ENCODE measurements at places on chromosomes 3 and 15.

- H3K27ac ChIP-seq: peak overlapping the region; percentile 97
- peak overlapping the region; percentile 90 for H3K4me3 ChIP-seq
- DNase-seq: no peak
- peaks cover 4% of the 10 kb centered on the region for H3K36me3 ChIP-seq
- H3K27me3 ChIP-seq: no peaks in the 10 kb centered on the region
Measured at GRCh38 chr3:69091389-69092029, 6.8 kb downstream of the ARL6IP5 start.

DNA sequence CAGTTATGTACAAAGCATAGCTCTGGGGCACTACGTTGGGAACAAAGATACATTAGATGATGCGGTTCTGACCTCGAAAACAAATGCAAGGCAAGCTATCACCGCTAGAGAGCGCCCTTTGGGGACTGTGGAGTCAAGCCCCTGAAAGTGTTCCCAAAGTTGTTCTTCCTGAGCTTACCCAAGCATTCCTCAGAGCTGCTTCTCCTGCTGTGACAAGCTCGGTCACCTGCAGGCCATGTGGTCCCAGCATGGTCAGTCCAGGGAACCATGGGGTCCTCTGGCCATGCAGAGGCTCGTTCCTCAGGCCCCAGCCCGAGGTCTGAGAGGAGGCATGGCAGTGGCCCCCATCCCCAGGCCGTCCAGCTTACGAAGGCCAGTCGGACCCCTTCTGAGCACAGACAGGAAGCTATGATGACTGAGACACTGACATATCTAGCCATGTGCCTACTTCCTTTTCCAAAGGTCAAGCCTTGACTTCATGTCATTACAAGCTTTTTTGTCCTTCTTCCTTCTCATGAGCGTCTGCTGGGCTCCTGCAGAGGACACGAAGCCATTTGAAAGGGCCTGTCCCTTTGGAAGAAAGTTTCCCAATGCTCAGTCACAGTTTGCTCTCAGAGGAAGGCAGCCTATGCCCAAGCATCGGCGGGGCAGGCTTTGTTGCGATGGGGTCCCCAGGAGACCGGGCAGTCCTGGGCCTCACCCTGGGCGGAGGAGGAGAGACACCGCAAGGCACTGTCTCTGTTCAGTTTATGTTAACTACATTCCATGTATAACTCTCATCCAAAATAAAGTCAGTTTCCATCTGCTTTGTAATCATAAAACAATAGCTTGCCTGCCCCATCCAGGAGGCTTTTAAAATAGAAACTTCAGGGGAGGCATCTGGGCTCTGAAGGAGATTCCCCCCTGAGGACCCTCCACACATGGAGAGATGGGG, 79.3 kb downstream of the ATP10A start:
- no peak for DNase-seq
- H3K27me3 ChIP-seq: no peaks in the 10 kb centered on the region
- H3K36me3 ChIP-seq: no peaks in the 10 kb centered on the region
- peaks cover 17% of the 10 kb centered on the region for H3K4me1 ChIP-seq
- peak overlapping the region; percentile 32 for H3K27ac ChIP-seq

DNA sequence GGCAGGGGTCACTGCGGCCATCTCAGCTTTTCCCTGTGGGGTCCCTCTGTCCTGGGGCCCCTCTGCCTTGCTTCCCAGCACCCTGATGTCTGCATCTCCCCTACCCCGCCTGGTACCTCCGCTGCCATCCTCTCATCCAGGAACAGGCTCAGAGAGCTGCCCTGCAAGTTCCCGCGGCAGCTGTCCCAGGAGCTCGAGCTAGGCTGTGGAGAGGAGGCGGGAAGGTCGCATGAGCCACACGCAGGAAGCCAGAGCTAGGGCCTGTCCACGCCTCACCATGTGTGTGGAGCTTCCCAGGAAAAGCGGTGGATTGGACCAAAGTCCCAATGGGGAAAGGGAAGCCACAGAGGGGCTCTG, 12.5 kb downstream of the PLA2G4B start:
- H3K27ac ChIP-seq: no peak overlapping the region
- no peaks in the 10 kb centered on the region for H3K27me3 ChIP-seq
- H3K36me3 ChIP-seq: peaks cover 5% of the 10 kb centered on the region
- peaks cover 6% of the 10 kb centered on the region for H3K4me1 ChIP-seq
- H3K4me3 ChIP-seq: no peak overlapping the region

DNA sequence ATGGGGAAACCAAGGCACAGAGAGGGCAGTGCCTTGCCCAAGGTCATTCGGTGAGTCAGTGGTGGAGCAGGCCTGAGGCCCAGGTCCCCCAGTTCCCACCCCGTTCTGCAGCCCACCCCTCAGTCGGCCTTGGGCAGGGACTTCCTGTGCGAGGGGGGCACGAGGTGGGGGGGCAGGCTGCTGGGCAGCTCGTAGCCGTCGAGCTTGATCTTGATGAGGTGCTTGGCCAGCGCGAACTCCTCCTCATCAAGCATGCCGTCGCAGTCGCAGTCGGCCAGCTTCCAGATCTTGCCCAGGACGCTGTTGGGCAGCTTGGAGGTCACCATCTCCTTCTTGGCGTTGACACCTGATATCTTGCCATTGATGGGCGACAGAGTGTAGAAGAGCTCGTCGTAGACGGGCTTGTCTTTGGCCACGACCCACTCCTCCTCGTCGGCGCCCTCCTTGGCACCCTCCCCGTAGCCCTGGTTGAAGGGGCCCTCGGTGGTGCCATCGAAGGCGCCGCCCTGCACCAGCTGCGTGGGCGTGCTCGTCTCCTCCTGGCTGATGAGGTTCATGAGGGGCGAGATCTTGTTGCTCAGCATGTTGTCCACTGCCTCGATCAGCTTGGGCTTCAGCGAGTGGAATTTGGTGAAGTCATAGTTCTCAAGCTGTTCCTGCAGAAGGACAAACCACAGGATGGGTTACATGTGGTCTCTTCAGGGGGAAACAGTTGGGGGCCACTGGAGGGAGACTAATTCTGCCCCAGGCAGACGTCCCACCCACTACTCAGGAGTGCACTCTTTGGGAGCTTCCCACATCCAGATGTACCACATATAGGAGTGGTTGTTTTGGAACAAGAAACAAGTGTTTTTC, 6.9 kb upstream of the SPTBN5 start:
- no peak for DNase-seq
- H3K27me3 ChIP-seq: no peaks in the 10 kb centered on the region
- H3K4me1 ChIP-seq: peaks cover 13% of the 10 kb centered on the region

GRCh38 chr15:26729030-26729429, 43.8 kb downstream of the GABRB3 start:
- H3K4me1 ChIP-seq: no peaks in the 10 kb centered on the region
- no peak overlapping the region for H3K27ac ChIP-seq
- H3K36me3 ChIP-seq: no peaks in the 10 kb centered on the region
- no peak overlapping the region for H3K4me3 ChIP-seq
- no peaks in the 10 kb centered on the region for H3K27me3 ChIP-seq
- DNase-seq: no peak

DNA sequence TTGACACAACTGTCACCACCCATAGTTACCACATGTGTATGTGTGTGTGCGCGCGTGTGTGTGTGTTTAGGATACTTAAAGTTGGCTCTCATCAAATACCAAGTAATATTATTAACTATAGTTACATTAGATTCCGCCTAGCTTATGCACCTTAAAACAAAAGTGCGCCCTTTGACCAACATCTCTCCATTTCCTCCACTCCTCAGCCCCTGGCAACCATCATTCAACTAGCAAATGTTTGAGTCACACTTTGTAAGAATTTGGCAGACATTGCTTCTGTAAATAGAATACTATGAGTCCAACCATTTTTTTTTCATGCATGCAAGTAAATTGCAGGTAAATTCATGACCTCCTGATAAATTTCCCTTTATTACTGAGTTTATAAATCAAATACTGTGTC, 169.3 kb downstream of the GBE1 start:
- no peaks in the 10 kb centered on the region for H3K4me1 ChIP-seq
- no peak for DNase-seq
- no peaks in the 10 kb centered on the region for H3K27me3 ChIP-seq
- H3K27ac ChIP-seq: no peak overlapping the region
